ENCODE measurements at places on chromosomes 6 and 20.

DNA sequence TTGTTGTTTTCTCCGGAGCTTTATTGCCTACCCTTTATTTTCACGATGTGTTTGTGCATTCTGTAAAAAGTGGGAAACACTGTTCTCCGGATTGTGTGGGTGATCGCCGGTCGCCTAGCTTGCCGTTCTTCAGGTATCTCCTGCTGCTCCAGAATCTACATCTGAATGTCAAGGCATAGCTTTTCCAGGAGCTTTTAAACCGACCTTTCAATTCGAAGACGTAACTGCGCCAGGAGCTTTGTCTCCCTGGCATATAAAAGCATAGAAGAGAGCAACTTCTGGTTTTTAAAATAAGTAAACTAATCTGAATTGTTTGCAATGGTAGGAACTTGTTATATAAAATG lies 96.0 kb downstream of the HFE start:
- DNase-seq: no peak

- no peak for DNase-seq
These were observed 216.6 kb upstream of the UFL1 start for GRCh38 chr6:96304997-96305396.

DNA sequence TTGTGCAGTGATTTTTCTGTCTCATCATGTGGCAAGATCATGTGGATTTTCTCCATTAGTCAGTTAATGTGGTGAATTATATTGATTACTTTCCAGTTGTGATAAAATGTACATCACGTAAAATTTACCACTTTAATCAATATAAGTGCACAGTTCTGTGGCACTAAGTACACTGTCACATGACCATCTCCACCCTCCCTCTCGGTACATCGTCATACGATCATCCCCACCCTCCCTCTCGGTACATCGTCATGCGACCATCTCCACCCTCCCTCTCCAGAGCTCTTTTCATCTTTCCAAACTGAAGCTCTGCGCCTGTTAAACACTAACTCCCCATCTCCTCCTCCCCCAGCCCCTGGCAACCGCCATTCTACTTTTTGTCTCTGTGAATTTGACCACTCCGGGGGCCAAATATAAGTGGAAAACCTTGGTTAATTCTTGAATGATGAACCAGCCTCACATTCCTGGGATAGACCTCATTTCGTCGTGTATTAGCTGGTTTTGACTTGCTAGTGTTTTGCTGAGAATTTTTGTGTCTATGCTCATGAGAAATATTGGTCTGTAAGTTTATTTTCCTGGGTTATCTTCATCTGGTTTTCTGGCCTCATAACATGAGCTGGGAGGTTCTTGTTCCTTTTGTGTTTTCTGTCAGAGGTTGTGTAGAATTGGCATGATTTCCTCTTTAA lies 10.8 kb downstream of the NTSR1 start:
- no peak for DNase-seq

DNA sequence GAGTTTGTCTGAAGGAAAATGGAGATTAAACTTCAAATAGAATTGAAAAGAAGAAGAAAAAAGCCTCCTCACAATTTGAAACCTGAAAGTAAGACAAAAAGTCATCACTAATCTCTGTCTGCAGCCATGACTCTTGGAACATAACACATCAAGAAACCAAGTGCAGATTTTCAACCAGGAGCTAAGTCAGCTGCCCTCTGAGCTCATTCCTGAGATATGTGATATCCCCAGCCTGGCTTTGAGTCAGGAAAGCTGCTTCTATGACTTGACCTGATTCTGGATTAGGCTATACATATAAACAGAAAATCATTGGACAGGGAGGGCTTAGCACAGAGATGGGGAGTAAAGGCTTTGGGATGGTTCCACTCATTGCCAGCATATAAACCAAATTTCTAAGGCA lies 891.4 kb downstream of the TFAP2A start:
- DNase-seq: no peak

- no peak for DNase-seq
These were observed 116.3 kb downstream of the ANKRD60 start for GRCh38 chr20:58112017-58112781.

GRCh38 chr6:114083251-114083650 lies 112.3 kb upstream of the HDAC2 start:
- no peak for DNase-seq

GRCh38 chr20:54064939-54065338 lies 5.5 kb downstream of the BCAS1 start:
- no peak for DNase-seq

- no peak for DNase-seq
These were observed 20.2 kb upstream of the TNFAIP3 start for GRCh38 chr6:137846772-137847313.

- DNase-seq: no peak
These were observed 152.5 kb downstream of the MTHFD1L start for GRCh38 chr6:151018046-151018445.

- DNase-seq: no peak
These were observed 7.1 kb downstream of the GLP1R start for GRCh38 chr6:39055661-39056060.

DNA sequence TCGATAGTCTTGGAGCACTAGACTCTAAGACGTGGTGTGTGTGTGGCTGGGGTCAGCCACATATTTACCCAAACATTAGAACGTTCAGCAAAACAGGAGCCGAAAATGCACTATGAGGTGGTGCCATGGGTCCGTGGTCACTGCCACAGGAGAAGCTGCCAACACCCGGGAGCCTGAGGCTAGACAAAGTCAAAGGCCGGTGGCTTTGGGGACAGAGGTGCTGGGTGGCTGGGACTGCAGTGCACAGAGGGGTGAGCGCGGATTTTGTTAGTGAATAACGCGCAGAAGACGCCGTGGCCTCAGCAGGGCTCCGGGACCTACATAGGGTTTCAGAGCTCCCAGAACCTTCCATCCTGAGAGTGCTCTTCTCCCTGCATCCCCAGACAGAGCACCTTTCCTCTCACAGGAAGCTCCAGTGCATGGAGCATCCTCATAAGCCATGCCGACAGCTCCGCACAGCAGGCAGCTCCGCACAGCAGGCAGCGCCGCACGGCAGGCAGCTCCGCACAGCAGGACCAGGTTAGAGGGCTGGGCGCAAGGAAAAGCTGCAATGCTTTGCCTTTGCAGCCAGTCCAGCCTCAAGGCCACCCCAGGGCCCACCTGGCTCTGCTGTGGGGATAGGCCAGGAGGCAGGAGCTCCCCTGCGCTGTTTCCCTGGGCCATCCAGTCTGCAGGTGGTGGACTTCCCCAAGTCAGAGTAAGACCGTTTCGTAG lies 304.1 kb downstream of the TAF4 start:
- no peak for DNase-seq

- DNase-seq: no peak
These were observed 6.6 kb downstream of the CST8 start for GRCh38 chr20:23497536-23497935.

- no peak for DNase-seq
These were observed 27.9 kb downstream of the TAF11 start for GRCh38 chr6:34859951-34860350.

DNA sequence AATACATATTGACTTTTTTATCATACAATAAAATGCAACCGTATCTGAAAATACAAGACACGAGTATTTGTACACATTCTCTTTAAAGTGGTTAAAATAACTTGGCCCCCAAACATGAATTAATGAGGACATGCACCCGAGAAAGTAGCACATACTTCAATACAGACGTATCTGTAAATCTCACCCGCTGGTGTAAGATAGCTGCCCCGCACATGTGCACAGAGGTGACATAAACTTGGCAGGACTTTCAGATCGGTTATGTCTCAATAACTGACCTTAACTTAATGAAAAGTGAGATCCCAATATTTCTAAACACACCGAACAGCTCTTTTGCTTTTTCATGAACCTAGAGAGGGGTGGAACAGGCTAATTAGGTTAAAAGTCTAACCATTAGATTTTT lies 91.5 kb upstream of the RPS6KA2 start:
- DNase-seq: no peak

DNA sequence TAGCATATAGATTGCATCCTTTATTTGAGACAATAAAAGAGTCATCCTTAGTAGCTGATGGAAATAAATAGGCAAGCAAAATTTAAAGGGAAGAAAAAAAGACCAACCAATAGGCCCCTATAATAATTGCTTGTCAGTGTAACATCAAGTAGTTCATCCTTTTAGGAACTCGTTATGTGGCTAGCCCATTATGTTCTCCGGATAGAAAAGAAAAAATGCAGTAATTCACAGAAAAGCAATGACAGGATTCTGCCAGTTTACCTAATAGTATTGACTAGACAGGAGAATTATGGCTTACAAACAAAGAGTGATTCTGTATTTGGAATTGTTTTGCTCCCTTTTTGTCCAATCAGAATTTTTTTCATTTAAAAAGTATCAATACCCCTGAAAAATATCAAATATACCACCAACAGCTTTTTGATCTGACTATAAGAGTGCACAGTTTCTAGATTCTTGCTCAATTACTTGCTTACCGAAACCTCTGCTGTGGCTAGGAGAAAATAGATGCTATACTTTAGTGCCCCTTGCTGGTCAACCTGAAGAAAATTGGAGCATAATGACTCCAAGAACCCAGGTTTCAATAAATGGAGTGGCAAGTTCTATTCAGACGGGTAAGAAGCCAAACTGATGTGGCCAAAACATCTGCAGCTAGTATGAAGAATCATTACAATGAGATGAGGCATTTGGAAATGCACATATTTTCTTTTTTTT lies 91.5 kb upstream of the SASH1 start:
- DNase-seq: no peak

GRCh38 chr6:4732691-4733315 lies 43.4 kb upstream of the CDYL start:
- no peak for DNase-seq

- DNase-seq: no peak
These were observed 2.6 kb upstream of the CENPW start for GRCh38 chr6:126337323-126337722.

DNA sequence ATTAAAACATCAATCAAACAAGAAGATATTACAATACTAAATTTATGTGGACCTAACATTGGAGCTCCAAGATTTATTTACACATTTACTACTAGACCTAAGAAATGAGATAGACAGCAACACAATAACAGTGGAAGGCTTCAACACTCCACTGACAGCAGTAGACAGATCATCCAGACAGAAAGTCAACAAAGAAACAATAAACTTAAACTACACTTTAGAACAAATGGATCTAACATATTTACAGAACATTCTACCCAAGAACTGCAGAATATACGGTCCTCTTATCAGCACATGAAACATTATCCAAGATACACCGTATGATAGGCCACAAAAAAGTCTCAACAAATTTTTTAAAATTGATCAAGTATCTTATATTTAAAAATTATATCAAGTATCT lies 27.0 kb downstream of the SLC17A1 start:
- DNase-seq: no peak

DNA sequence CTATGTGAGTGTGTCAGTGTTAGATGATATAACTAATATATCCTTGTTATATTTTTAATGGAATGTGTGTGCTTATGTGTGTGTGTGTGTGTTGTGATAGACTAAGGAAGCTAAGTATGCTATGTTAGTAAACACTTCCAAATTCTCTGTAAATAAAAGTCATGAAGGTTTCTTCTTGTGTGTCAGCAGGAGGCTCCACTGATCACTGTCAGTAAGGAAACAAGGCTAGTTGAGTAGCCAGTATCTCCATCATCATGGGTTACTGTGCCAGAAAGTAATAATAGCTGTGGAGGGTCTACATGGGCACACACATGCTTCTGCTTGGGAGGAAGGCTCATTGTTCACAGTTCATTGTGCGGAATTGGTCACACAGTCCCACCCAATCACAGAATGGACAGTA lies 302.8 kb upstream of the RNF217 start:
- DNase-seq: no peak

DNA sequence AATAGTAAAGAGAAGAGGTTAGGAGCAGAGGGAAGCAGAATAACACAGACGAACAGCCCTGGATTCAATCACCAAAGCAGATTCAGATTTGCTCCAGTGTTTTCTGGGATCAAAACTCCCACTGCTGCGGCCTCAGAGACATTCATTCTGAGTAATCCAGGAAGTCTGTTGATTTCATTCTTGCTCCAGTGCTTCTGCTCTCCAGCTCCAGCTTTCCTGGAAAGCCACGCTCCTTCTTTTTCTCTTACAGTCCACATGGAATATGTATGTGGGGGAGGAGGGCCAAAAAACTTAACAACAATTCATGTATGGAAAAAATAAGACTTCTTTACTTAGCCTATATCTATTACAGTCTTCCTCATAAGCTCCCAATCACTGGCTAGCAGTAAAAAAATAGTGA lies 26.4 kb upstream of the UST start:
- DNase-seq: no peak

GRCh38 chr6:135054226-135054568 lies 425 bp downstream of the HBS1L start:
- no peak for DNase-seq

DNA sequence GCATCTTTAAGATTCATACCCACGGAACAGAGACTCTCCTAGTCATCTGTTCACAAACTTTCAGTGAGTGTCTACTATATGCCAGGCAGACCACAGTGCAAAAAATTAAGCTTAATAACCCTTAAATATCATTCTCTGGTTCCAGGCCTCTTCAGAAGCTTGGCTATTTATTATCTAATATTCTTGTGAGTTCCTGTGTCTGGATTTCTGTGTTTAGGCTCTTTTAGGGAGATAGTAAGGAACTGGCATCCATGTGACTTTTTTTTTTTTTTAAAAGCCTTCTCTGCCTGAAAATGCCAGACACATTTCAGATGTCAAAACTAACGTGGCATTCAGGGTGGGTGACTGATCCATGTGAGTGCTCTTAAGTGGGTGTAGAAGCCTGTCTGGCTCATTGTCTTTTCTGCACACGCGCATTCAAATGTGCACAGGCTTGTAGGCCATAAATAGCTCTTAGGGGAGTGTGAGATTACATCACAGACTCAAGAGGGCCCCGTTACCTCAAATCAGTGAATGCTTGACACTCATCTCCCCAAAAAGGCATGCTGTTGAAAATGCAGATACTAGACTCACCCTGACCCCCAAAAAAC lies 141.9 kb downstream of the GMPR start:
- no peak for DNase-seq

DNA sequence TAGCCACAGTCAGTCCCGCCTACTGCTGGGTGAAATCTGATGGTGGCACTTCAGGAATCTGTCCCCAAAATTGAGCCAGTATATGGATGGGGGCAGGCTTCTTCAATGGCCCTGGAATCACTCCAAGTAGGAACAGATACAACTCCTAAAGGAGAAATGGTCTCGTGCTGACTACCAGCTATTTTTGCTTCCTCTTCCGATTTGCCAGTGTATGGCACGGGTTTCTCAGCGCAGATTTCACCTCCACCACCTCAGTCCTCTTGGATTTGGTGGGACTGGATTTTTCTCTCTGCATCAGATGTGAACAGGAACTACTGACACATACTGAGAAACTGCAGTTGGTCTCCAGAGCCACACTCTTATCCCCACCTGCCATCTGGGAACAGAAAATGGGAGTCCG lies 27.2 kb downstream of the PNPLA1 start:
- DNase-seq: no peak

DNA sequence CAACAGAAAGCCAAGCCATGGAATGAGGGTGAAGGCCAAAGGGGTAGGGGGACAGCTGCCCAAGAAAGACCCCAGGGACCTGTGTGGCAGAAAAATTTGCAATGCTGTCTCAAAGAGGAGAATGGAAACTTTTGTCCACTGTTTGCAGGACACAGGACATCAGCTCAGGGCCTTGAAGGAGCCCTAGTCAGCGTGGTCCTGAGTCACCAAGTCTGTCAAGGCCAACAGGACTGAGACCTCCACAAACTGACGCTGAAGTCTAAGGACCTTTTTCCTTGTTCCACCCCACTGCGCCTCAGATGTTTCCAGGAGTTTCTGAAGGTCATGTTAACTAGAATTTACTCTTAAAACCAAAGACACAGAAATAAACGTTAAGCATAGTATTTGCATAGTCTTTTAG lies 31.8 kb upstream of the AVP start:
- DNase-seq: no peak
